Stimulated activated CD4-positive, alpha-beta T cell treated with anti-CD3 and anti-CD28 coated beads, Interleukin-15, amount 100 ng/mL, for 1 hour (primary cell): ENCODE measurements at places on chromosomes 3 and 15.

DNA sequence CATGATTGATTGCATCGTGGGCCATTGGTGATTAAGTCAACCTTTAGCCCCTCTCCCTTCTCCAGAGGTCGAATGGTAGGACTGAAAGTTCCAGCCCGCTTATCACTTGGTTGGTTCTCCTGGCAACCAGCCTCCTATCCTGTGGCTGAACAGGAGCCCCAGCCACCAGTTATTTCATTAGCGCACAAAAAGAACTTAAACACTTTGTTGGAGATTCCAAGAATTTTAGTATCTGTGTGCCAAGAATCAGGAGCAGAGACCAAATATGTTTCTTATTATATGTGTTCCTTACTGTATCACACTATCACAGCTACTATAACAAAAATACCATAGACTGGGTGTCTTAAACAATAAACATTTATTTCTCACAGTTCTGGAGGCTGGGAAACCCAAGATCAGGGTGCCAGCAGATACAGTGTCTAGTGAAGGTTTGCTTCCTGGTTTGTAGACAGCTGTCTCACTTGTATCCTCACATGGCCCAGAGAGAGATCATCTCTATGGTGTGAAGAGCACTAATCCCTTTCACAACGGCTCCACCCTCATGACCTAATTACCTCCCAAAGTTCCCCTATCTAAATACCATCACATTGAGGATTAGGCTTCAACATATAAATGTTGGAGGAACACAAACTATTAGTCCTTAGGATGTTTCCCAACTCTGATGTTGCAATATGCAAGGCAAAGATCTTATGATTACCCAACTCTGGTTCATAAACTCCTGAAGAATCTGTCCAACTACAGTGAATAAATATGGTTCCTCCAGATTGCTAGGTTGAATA is 30.5 kb upstream of the APH1B start:
- no peak for DNase-seq

GRCh38 chr3:83482402-83483070 is 1476.3 kb upstream of the CADM2 start:
- DNase-seq: no peak

GRCh38 chr15:94230883-94231722 is at the start of gene MCTP2:
Gene MCTP2 (plus strand): TSS chr15:94231561. CDS start chr15:94298266, 66,705 bp downstream.
- peak; percentile 65 for DNase-seq

- DNase-seq: no peak
Observed at GRCh38 chr3:20669675-20670074, 483.7 kb upstream of the SGO1 start.

GRCh38 chr3:59367150-59367549 is 317.3 kb upstream of the CFAP20DC start:
- no peak for DNase-seq

DNA sequence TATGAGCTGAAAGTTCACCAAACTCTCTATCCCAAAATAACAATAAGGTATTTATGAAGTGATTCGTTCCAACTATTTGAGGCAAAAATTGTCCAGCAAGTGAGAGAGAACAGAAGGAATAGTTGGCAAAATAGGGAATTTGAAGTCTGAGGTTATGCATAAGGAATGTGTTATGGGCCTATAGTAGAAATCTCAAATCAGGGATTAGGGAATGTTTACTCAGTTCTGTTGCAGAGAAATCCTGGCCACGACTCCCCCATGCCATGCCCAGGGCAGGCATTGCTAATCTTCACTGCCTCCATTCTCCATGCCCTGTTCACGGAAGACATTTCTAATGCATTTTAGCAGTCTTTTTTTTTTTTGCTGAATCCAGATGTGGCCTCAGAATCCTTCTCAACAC is 58.6 kb downstream of the FLNB start:
- no peak for DNase-seq

GRCh38 chr3:115071166-115071565 is 75.9 kb downstream of the ZBTB20 start:
- DNase-seq: no peak

DNA sequence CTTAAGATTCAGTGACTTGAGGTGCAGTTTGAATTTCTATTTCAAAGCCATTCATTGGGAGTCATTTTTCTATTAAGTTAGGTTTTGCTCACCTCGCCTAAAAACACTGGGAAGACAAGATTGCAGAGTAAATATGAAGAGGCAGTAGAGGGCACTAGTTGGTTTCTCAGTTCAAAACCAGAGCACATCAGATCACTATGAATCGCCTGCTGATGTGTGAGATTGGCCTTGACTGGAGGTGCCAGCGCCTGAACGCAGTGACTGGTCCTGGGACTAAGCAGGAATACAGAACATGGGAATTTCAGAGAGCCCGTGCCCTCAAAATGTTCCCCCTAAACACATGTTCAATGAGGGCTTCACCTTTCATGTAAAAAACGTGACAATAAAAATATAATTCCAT is 229.0 kb downstream of the ITPR1 start:
- no peak for DNase-seq

DNA sequence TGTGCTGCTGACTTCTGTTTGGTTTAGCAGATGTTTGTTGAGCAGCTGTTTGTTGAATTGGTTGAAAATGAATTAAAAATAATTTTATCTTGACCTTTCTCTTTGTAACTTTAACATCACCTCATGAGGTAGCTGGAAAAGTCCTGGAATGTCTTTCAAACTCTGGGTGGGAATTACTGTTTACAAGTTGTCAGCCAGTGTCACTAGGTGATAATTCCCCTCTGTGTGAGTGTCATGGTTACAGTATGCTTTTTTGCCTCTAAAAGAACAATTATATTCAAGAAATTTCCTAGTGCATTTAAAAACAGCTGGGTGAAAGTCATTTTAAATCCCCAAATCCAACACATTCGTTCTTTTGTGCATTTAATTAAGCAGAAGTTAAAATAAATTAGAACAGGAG is 113.2 kb downstream of the PTPRG start:
- DNase-seq: no peak

- no peak for DNase-seq
Observed at GRCh38 chr3:127730171-127730570, 57.4 kb downstream of the ABTB1 start.

DNA sequence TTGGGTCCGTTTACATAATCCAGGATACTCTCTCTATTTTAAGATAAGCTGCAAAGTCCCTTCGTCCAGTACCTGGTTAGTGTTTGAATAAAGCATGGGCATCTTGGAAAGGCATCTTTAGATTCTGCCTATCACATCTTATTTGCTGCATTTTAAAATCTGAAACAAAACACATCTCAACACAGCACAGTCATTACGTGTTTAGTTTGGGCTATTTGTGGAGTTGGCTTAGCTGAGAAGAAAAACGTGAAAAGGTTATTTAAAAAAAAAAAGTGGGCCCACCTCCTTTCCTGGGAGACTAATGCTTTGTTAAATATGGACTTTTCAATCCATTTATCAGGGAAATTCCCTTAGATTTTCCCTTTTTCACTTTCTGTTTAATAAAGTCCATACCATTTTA is 174.5 kb upstream of the WNT5A start:
- DNase-seq: no peak

GRCh38 chr15:63089260-63090043 is 32.2 kb upstream of the LACTB start:
- DNase-seq: no peak

DNA sequence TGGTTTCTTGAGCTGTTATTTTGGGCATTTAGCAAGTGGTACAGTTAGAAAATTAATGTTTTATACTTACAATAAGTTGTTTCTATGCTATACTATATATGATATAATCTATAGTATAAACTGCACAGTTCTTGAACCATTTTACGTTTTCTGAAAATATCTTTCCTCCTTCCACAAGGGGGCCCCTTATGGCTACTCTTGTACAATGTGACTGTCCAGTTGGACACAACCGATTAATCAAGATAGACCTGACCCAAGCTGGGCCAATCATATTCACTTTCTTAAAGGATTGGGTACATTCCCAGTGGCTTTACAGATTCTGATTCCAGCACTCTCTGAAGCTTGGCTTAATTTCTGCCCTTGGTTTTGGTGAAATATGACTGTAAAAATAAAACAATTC is 953.4 kb downstream of the AGBL1 start:
- DNase-seq: no peak

DNA sequence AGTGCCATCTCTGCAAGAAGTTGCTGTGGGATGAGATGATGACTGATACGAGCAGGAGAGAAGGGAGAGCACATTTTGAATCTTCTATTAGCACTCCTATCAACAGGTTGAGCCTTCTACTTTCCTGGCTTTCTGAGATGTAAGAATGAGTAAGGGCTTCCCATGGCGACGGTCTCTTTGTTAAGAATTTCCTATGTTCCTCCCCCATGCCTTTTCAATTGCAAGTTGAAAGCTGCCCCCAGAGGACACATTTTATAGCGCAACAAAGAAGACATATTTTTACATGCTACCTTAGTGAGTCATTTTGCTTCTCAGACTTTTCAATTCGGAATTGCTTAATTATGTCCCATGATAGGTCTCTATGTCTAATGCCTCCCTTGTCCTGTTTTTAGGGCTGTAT is 71.3 kb upstream of the LRTM1 start:
- DNase-seq: no peak

DNA sequence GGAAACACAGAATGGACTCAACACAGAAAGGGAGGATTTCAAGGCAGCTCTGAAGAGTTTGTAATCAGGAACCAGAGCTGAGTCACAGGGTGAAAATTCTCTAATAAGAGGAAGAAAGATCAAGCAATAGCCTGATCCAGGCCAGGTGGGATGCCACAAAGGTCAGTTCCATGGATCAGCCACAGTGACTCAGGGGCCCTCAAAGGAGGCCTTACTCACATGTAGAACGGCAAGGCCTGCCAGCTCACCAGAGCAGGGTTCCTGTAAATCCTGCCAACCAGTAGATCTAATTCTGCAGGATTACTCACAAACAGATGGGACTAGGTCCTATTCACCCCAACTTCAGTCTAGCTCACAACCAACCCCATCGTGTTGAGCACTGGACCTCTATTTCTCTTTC is 78.3 kb upstream of the PPP2R3A start:
- no peak for DNase-seq

- DNase-seq: no peak
Observed at GRCh38 chr3:39106851-39107387, 508 bp downstream of the GORASP1 start.

DNA sequence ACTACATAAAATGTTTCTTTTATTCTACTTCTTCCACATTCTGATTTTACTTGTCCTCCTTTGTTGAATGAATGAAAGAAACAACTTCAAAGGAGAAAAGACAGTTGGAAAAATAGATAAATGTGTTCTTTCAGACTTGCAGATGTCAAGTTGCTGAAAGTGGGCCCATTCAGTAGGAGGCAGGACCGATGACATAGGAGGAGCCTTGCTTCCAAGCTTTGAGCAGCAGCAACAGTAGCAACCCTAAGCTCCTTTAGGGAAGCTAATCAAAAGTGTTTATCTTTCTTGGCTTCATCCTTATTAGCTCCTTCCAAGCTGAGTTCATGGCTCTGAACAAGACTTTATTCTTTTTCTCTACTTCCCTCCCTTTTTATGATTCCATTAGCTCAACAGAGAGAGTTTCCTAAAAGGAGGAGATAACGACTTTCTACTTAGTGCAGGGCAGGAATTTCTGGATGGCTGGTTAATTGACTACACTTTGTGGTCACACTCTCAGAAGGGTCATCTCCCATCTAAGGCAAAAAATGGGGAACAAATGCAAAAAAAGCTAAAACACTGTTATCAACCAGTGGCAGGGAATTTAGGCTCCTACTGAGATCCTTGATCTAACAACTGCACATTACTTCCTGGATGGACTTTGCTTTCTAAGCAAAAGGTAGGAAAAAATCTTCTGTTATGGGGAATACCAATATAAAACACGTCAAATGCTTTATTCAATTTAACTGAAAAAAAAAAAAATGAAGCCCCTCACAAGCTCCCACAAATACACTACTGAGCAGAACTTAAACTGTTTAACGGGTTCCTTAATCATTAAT is 4.8 kb downstream of the MORC1 start:
- DNase-seq: no peak

DNA sequence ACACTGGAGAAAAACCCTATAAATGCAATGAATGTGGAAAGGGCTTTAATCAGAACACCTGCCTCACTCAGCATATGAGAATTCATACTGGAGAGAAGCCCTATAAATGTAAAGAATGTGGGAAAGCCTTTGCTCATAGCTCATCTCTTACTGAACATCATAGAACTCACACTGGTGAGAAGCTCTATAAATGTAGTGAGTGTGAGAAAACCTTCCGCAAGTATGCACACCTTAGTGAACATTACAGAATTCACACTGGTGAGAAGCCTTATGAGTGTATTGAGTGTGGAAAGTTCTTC is 7.4 kb upstream of the ZNF501 start:
- no peak for DNase-seq

DNA sequence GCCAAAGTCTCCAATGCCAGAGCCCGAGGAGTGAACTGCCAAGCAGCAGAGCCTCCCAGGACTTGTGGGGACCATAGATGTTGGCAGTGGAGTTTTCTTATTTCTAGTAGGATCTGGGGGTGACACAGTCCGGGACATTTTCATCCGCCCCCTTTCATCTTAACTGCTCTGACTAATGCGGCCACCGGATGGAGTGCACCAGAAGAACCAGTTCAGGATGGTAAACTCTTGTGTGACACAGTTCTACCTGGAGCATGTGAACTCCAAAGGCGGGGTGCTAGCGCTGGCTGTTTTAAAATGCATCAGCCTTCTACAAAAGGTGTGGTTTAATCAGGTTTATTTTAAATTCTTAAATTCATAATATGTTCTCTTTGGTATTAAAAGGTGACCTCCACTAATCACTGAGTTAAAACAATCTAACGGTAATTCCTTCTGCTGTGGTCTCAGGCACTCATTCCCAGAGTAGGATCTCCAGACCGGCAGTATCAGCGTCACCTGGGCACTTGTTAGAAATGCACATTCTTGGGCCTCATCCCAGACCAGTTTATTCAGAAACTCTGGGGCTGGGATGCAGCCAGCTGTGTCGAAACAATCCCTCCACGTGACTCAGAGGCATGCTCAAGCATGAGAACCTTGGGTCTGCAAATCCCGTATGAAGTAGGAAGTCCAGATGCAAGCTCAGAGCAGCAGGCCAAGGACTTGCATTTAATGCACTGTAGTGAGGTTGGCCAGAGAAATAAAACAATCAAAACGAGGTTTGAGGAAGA is 105.5 kb downstream of the GABRB3 start:
- no peak for DNase-seq

- DNase-seq: no peak
Observed at GRCh38 chr3:140931801-140932200, 9.8 kb upstream of the SLC25A36 start.

DNA sequence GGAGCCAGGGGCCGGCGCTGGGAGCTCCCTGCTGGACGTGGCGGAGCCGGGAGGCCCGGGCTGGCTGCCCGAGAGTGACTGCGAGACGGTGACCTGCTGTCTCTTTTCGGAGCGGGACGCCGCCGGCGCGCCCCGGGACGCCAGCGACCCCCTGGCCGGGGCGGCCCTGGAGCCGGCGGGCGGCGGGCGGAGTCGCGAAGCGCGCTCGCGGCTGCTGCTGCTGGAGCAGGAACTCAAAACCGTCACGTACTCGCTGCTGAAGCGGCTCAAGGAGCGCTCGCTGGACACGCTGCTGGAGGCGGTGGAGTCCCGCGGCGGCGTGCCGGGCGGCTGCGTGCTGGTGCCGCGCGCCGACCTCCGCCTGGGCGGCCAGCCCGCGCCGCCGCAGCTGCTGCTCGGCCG is 1.5 kb downstream of the SMAD6 start:
- no peak for DNase-seq

GRCh38 chr3:123571264-123571972 is 13.4 kb downstream of the HACD2 start:
- DNase-seq: no peak
